ENCODE measurements at places on chromosomes 2 and 18.

DNA sequence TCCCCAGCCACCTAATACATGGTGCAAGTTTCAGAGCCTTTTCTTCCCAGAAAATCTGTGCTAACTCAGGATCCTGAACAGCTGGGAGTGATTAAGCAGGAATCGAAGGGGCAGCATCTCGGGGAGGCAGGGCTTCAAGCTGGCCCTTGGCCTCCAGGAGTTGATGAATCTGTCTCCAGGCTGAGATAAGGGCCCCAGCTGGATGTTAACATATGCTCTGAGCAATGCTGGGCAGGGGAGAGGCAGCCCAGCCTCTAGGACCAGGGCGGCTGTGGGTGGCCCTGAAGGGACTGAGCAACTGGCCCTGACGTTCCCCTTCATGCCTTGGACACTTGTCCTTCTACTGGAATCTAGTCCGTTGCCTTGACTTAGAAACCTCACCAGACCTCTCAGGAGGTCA, 84.1 kb upstream of the EPC2 start:
- no peaks in the 10 kb centered on the region for H3K36me3 ChIP-seq
- no peak overlapping the region for H3K27ac ChIP-seq
- no peak overlapping the region for H3K4me3 ChIP-seq
- no peaks in the 10 kb centered on the region for H3K4me1 ChIP-seq

DNA sequence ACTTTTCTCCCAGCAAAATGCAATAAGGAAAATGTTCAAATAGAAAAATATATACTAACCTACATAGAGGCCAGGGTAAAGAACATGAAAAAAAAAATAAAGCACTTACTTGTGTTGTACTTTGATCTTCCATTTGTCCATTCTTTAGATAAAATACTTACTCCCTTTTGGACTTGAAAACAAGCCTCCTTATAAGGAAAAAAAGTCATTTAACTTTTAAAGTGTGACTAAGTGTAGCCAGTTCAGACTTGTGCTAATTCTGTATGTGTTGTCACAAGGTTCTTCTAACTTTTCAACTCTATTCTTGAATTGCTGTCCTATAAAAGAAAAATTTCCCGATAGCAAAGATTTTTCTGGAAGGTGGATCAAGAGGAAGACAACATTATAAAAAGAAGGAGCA, 23.2 kb downstream of the SLC40A1 start:
- peaks cover 10% of the 10 kb centered on the region for H3K4me1 ChIP-seq
- no peak for DNase-seq
- H3K27me3 ChIP-seq = no peaks in the 10 kb centered on the region
- no peak overlapping the region for H3K4me3 ChIP-seq
- H3K36me3 ChIP-seq = peaks cover 3% of the 10 kb centered on the region

DNA sequence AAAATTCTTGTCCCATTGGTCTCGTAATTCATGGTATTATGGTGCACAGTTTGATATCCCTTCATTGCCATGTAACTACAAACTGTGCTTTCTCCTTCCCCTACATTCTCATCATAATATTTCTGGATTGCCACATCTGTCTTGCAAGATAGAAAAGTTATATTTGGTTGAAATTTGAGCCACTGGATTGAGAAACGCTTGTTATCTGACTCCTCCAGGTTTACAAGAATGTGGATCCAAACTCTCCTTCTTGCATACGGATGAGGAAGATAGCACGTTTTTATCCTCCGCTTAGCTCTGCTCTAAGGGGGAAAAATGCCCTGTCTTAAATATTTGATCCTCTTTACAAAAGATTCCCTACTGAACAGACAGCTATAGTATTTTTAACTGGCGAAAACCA, 438.2 kb downstream of the TSN start:
- H3K27ac ChIP-seq = no peak overlapping the region
- DNase-seq = no peak
- H3K4me3 ChIP-seq = no peak overlapping the region
- no peaks in the 10 kb centered on the region for H3K27me3 ChIP-seq
- no peaks in the 10 kb centered on the region for H3K36me3 ChIP-seq

- H3K36me3 ChIP-seq = peaks cover 3% of the 10 kb centered on the region
- no peaks in the 10 kb centered on the region for H3K27me3 ChIP-seq
- DNase-seq = no peak
- H3K4me1 ChIP-seq = peaks cover 20% of the 10 kb centered on the region
- no peak overlapping the region for H3K27ac ChIP-seq
Measured at GRCh38 chr2:12636837-12637581, 79.7 kb upstream of the TRIB2 start.

- no peaks in the 10 kb centered on the region for H3K27me3 ChIP-seq
- H3K4me3 ChIP-seq = no peak overlapping the region
- peaks cover 51% of the 10 kb centered on the region for H3K36me3 ChIP-seq
- H3K4me1 ChIP-seq = peaks cover 53% of the 10 kb centered on the region
Measured at GRCh38 chr18:58714821-58715220, 43.6 kb downstream of the MALT1 start.

DNA sequence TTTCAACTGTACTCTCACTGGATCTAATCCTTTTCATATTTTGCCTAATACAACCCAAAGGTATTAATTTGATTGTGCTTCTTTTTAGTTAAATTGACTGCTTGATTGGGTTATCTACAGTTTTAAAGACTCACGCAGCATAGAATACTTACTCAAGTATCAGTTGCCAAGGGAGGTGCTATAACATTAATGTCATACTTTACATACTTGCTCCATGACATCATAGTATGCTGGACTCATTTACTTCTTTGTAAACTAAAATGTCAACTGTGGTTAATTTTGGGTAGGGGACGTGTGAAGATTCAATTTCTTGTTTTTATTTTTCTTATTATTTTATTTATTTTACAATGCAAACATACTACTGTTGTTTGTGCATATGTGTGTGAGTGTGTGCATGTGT, 716.2 kb upstream of the VRK2 start:
- H3K4me1 ChIP-seq = no peaks in the 10 kb centered on the region
- no peaks in the 10 kb centered on the region for H3K27me3 ChIP-seq
- H3K4me3 ChIP-seq = no peak overlapping the region

- H3K4me3 ChIP-seq = no peak overlapping the region
- H3K27me3 ChIP-seq = no peaks in the 10 kb centered on the region
- peak overlapping the region; percentile 47 for H3K27ac ChIP-seq
- H3K36me3 ChIP-seq = peaks cover 23% of the 10 kb centered on the region
- peaks cover 7% of the 10 kb centered on the region for H3K4me1 ChIP-seq
Measured at GRCh38 chr2:181924336-181924735, 32.8 kb downstream of the ITPRID2 start.

DNA sequence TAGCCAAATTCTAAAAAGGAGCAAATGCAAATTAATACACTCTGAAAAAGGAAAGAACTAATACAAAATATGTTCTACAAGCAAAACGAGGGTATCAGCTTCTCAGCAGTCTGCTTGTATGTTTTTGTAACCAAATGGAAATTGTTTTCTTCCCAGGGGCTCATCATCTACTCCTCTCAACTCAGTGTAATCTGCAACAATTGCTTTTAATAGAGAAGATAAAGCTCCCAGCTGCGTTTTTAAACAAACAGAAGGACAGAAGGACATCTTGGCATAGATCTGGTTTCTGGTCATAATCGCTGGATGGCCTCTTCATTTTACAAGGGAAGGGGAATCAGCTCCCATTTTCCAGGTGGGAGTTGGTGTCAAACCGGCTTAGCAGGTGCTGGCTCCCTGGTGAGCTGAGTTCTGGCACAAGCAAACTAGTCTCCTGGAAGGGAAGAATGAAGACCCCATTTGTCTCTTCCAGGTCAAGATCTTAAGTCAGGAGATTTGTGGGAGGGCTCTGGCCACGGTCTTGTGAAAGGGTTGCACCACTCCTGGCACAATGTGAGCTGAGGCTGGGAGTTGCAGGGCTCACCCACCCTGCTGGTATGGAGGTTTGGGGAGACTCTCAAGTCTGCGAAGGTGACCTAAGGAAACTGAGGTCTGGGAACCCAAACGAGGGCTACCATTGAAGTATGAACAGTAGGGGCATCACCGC, 41.6 kb downstream of the NPPC start:
- no peak overlapping the region for H3K4me3 ChIP-seq
- DNase-seq = no peak
- no peaks in the 10 kb centered on the region for H3K36me3 ChIP-seq
- no peaks in the 10 kb centered on the region for H3K4me1 ChIP-seq
- peaks cover 34% of the 10 kb centered on the region for H3K27me3 ChIP-seq
- H3K27ac ChIP-seq = no peak overlapping the region

- H3K27ac ChIP-seq = peak overlapping the region; percentile 65
- H3K4me3 ChIP-seq = peak overlapping the region; percentile 63
- peaks cover 15% of the 10 kb centered on the region for H3K4me1 ChIP-seq
- peak; percentile 13 for DNase-seq
- no peaks in the 10 kb centered on the region for H3K27me3 ChIP-seq
Measured at GRCh38 chr2:195648787-195649186, 8.2 kb upstream of the SLC39A10 start.

DNA sequence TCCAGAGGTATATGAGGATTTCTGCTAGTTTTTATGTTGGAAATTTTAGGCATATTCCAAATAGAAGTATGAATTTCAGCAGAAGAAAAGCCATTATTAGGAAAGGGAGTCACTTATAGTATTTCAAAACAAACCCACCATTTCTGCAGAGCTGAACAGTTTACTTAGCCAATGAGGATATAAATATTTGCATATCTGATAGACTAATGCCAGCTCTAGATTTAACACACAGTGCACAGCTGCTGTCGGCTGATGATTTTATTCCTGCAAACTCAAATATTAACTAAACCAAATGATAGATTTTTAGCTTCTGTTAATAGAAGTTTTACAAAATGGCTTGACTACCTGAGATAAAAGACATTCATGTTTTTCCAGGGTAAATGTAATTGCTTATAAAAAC, 375.8 kb upstream of the FANCL start:
- no peak overlapping the region for H3K4me3 ChIP-seq
- H3K4me1 ChIP-seq = peaks cover 2% of the 10 kb centered on the region
- no peak overlapping the region for H3K27ac ChIP-seq
- no peaks in the 10 kb centered on the region for H3K27me3 ChIP-seq
- DNase-seq = no peak
